Stimulated activated CD8-positive, alpha-beta memory T cell treated with anti-CD3 and anti-CD28 coated beads, Interleukin-2, amount 100 ng/mL, for 1 hour (primary cell): ENCODE measurements at places on chromosomes 1 and 21.

DNA sequence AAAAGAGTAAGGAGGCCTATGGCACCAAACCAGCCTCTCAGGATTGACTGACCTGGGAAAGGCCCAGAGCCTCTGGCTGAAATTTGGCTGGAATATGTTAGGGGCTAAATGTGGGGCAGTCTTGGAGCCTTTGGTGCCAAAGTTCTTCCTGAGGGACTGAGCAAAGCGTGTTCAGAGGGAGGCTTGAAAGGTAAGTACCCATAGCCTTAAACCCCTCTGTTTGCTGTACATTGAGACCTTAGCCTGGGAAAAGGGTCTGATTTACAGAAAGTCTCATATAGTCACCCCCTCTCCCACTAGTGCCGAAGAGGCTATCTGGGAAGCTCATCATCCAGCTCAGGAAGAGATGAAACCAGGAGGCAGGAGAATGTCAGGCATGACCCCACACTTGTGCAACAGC, at the start of gene LCE4A:
Gene LCE4A, plus strand, starts transcription at position 301 of the 400 bp plus-strand sequence. CDS start 916 bp downstream, outside the sequence.
- no peak for DNase-seq

DNA sequence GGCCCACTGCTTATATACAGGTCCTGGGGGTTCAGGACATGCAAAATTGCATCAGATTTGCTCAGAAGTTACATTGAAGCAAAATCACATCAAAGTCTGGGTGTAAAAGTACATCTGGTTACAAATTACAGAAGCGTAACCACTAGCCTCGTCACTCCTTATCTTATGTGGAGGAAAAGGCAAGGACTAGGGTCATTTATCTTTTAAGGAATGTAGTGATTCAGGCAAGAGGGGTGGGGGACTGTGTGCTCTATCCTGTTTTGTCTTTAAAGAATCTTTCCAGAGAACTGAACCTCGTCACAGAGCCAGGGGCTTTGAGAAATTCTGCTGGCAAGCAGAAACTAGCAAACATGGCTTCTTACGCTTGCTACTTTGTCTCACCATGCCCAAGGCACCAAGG, 61.1 kb upstream of the RAB4A start:
- DNase-seq: no peak

DNA sequence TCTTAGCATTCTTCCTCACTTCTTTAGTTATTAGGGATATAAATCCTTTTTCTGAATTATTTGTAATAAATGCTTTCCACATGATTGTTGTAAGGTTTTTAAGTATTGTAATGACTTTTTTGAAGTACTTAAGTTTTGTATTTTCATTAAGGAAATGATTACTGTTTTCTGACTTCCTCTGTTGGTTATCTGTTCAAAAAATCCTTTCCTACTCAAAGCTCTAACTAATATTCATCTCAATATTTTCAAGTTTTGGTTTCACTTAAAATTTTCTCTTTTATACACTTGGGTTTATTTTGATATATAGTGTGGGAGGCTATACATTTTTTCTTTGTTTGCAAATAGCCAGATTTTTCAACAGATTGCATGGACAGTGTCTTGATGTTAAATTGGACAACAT, 59.9 kb upstream of the NHLH2 start:
- no peak for DNase-seq

- no peak for DNase-seq
These were observed 48.4 kb downstream of the ARHGEF16 start for GRCh38 chr1:3502641-3503524.

GRCh38 chr1:56073614-56074006, 505.8 kb downstream of the PLPP3 start:
- no peak for DNase-seq
